Esophagus squamous epithelium (tissue), 5 donors: ENCODE measurements at places on chromosomes 2 and 18.

DNA sequence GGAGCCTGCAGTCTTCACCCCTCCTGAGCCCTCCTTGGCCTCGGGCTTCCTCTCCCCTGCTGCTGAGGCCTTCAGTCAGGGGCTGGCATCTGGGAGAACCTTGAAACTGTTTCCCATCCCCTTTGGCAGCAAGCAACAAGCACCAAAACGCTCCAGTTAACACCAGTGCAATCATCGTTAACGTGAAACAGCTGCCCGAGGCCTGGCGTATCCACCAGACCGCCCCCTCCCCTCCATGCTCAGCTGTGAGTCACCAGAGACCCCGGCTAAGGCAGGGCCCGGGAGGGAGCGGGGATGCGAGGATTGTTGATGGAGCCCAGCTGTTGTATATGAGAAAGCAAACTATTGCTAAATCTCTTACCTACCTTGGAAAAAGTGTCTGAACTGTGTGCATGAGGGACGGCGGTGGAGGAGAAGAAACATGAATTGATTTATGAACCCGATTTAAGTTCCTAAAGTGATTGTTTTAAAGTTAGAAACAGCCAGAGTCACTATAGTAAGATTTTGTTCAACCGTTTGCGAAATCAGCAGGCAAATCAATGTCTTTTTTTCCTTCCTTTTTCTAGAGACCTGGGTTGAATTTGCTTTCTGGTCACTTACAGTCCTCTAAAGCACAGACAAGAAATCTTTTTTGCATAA, 5.2 kb downstream of the ZFP36L2 start:
- peak; percentile 19 for DNase-seq

- no peak for DNase-seq
These were observed 219.4 kb downstream of the TMEM163 start for GRCh38 chr2:134499307-134499926.

DNA sequence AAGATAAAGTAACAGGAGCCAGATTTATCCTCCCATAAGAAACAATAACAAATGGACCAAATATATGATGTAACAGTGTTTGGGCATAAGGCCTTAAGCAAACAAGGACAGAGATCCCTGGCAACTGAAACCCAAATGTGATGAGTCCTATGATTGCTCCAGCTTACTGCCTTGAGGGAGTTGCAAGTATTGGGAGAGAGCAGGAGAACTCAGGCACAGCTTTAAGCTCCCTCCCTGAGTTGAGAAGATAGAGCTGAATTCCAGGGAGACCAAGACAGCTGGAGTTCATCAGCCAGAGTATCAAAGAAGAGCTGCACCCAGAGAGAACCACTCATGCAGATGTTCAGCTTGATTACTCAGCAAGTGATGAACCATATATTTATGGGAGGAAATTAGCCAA, 814.5 kb upstream of the RAB6C start:
- no peak for DNase-seq

GRCh38 chr18:26457611-26458353, 90.6 kb downstream of the KCTD1 start:
- DNase-seq: no peak

GRCh38 chr2:55057474-55057873, 7.2 kb upstream of the RTN4 start:
- no peak for DNase-seq
